SK-N-MC (cell line): ENCODE measurements at places on chromosomes 5 and 9.

DNA sequence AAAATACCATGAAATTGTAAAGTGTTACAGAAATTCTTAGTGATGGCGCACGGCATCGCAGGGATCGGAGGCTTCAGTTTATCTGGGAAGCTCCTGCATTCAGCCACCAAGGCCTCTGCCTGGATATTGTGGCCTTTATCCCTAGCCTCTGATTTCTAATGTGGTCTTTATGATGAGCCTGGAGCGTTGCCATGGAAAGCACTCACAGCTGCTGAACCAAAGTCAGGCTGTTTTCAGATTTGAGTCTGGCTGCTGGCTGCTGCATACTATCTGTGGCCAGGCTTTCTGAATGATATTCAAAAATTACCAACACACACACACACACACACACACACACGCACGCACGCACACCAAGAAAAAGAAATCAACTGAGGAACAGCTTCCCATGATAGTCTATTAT, 101.1 kb upstream of the ZNF366 start:
- DNase-seq: no peak

DNA sequence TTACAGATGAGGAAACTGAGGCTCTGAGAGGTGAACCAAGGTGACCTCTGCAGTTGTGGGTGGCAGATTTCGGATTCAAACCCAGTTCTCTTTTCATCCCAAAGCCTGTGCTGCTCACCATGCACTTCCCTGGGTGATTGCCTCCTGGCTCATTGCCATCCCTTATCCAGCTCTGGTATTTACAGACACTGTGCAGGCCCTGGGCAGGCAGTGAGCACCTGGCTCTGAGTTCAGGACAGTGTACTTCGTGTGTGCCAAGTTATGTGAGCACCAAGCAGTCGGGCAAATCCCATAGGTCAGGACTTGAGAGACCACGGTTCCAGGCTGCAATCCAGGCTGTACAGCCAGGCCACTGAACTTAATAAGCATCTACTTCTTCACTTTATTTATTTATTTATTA, 1.4 kb downstream of the LRSAM1 start:
- no peak for DNase-seq

- no peak for DNase-seq
Measured at GRCh38 chr5:109748546-109748945, 58.8 kb downstream of the MAN2A1 start.

DNA sequence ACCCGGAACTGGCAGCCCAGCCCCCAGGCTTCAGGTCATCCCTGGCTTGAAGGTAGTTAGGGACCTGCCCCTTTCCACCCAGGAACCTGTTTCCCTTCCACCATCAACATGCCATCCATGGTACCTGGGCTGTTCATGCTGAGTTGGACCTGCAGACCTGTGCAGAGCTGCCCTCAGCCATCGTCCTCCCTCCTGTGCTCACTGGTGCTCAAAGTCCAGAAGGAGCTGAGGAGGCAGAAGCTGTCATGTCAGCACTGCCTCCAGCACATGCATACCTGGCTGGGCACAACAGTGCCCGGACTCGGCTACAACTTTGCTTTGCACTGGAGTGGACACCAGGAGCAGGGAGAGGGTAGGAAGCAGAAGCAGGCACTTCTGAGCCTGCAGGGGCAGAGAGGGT, 36.2 kb downstream of the BTNL8 start:
- DNase-seq: no peak

DNA sequence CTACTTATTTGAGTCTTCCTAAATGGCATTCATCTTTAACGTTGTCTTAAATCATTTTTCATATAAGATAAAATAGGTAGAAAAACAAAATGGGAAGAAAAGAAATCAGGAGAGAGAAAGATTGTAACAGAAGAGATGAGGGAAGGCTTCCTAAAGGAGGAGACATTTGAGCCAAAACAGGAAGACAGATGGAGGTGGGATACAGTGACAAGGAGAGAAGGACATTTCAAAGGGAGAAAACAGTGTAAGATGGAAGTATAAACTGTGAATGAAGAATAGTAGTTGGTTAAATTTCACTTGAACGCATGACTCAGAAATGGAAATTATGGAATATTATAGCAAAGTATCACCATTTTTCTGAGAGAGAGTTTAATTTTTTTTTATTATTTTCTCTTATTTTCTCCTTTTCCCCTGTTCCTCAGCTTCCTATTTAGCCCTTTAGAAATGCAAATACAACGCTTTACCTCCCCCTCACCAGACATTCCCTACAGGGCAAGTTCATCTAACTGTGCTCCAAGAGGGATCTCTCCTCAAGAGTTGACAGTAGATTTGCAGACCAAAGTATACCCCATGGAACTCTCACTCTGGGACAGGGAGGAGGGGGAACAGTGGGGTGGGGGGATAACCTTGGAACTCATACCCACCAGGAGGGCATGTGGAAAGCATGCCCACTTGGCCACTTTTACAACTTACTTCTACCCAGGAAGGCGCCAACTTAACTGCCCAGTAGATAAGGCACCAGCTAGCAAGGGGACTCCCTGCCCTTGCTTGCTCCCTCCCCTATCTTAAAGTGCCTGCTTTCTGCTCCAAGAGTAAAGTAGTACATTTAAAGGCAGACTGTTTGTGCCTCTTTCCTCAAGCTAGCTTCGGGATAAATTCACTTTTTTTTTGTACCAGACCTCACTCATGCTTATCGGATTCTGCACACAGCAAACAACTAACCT, 304.7 kb upstream of the POU5F2 start:
- no peak for DNase-seq

- no peak for DNase-seq
Measured at GRCh38 chr5:131634666-131634995, 398 bp downstream of the RAPGEF6 start.

DNA sequence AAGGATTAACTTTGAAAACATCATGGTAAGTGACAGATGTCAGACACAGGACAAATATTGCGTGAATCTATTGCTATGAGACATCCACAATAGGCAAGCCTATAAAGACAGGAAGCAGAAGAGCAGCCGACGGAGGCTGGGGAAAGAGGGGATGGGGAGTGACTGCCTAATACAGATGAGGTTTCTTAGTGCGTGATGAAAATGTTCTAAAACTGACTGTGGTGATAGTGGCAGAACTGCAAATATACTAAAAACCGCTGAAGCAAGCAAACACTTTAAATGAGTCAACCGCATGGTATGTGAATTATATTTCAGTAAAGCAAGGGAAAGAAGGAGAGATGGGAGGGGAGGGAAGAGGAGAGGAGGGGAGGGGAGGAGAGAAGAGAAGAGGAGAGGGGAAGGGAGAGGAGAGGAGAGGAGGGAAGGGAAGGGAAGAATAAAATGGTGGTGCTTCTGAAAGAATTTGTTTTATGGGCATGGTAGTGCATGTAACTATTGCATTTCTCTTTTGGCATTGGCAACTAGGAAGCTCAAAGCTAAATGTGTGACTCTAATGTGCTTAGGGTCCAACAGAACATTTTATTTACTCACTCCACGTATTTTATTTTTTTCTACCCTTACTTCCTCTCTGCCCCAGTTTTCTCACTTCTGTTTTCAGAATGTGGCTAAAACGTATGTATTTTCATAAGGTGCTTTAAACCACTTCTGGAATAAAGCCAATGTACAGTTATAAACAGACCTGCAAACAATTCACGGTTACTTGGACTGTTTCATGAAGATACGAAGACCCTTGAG, 21.3 kb downstream of the AKNA start:
- DNase-seq: peak; percentile 89

GRCh38 chr5:133841831-133842750, 126.3 kb downstream of the C5orf15 start:
- DNase-seq: no peak

DNA sequence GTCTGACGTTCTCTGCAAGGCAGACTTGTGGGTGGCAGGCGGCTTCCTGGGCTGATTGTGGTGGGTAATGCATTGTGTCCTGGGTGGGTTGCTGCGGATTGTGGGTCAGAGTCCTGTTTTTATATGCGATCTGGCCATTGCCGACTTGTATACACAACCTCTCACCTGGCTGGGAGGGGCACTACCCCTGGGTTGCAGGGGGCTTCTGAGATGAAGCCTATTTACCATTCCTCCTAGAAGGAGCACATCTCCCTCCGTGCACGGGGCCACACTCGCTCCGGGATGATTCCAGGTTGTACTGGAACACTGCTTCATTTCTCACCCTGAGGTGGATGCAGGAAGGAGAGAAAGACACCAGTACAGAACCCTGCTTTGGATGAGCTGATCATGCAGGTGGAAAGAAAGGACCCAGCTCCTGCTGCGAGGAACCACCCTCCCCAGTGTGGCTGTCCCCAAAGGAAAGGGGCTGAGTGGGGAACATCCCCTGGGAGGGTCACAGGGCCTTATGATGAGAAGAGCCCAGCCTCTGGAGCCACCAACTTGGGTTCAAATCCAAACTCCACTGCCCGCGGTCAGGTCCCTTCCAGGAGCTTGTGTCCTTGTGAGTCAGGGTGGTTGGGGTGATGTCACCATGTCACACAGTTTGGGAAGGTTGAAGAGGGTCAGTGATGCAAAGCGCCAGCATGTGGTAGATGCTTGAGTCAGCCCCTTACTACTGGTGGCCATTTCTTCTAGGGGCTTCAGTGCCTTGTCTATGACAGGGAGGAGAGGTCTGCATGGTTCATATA, 151.8 kb upstream of the COL5A1 start:
- DNase-seq: no peak

GRCh38 chr5:174459832-174460448, 264.4 kb upstream of the MSX2 start:
- DNase-seq: no peak

- DNase-seq: no peak
Measured at GRCh38 chr5:125134216-125135081, 388.0 kb upstream of the ZNF608 start.

GRCh38 chr9:121692606-121693387, 41.4 kb downstream of the DAB2IP start:
- DNase-seq: no peak

- DNase-seq: no peak
Measured at GRCh38 chr5:38583500-38583899, 27.1 kb upstream of the LIFR start.

DNA sequence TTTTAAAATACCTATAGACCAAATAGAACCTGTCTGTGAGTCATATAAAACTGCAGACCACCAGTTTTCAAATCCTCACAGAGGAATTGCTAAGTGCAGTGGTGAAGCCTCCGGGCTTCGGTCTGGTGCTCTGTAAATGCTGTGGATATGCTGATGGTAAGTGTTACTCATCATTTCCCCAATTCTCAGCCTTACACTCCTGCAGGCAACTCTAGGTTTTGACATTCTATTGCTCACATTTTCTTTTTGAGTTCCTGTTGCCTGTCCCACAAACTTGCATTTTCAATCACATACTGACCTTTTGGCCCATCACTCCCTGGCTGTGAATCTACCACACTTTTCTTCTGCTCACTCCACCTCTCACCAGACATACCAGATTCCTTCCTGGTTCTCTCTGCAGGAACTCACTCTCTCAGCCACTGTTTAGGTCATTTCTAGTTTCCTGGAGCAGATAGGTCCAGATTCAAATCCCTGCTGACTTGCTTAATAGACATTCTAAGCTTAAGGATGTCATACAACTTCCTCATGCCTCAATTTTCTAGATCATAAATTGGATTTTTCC, 192.9 kb downstream of the RAB3C start:
- DNase-seq: no peak

GRCh38 chr5:143605403-143606005, 202.0 kb upstream of the NR3C1 start:
- no peak for DNase-seq

GRCh38 chr5:2486373-2486772, 265.1 kb downstream of the IRX2 start:
- no peak for DNase-seq

GRCh38 chr5:134070725-134071613, 43.5 kb upstream of the TCF7 start:
- DNase-seq: no peak

- no peak for DNase-seq
Measured at GRCh38 chr5:148931453-148932057, 105.1 kb downstream of the ADRB2 start.

- DNase-seq: no peak
Measured at GRCh38 chr5:36442796-36443195, 141.1 kb upstream of the RANBP3L start.

- no peak for DNase-seq
Measured at GRCh38 chr9:126508171-126508591, 105.5 kb upstream of the LMX1B start.

GRCh38 chr5:33530183-33531036, 89.6 kb downstream of the TARS1 start:
- no peak for DNase-seq

DNA sequence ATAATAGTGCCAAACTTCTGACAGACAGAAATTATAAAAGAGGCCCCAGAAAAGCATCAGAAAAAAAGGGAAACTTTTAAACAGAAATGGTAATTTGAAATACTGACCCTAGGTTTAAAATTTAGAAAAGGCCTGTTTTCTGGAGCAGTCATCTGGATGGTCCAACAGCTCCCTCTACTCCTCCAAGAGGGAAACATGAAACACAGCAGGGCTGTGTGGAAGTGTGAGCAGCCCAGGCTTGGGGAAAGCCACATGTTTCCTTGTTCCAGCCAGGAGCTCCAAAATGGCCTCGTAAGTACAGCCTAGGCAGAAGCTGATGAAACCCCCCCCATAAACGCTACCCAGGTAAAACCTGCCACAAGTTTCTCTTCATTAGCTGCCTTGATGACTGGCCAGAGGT, 499.3 kb upstream of the ADAMTS16 start:
- DNase-seq: no peak

- DNase-seq: no peak
Measured at GRCh38 chr5:141095263-141095641, 837 bp downstream of the PCDHB2 start.

GRCh38 chr9:114467226-114467750, 38.0 kb downstream of the WHRN start:
- DNase-seq: no peak

GRCh38 chr5:132601071-132601728, 44.4 kb downstream of the RAD50 start:
- no peak for DNase-seq

DNA sequence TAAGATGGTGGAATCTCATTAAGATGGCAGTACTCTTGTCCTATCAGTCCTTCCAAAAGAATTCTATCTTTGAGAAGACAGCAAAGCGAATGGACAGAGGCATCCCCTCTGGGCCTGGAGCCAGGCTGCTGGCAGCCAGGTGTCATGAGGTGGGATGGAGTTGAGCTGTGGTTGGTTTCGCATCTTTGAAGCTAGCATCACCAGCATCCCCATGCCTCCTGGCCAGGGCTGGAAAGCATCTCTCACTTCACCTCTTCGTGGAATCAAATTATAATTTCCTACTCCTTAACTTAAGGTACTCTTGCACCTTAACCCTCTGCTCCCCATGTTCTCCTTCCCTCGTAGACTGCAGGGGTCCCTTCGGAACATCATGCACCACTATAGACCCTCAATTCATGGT, 248.3 kb downstream of the GADD45G start:
- DNase-seq: no peak

GRCh38 chr9:75041041-75041440, 12.9 kb upstream of the CARNMT1 start:
- no peak for DNase-seq

DNA sequence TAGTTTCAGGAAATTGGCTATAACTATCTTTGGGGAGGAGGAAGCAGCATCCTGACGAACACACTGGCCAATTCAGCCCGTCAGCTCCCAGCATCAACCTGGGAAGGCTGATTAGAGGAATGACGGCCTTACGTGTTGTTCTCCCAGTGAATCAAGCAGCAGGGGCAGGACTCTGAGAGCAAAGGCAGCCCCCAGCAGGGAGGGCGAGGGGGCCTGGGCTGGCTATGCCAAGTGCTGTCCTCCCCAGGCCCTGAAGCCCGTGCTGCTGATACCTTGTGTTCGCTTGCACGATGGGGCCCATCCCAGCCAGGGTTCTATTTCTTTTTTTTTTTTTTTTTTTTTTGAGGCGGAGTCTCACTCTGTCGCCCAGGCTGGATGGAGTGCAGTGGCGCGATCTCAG, 254.1 kb downstream of the FSTL4 start:
- DNase-seq: no peak
